ENCODE measurements at places on chromosomes 2 and 18.
A peak's percentile ranks its signal among the peaks of the same experiment; 100 is the strongest.

DNA sequence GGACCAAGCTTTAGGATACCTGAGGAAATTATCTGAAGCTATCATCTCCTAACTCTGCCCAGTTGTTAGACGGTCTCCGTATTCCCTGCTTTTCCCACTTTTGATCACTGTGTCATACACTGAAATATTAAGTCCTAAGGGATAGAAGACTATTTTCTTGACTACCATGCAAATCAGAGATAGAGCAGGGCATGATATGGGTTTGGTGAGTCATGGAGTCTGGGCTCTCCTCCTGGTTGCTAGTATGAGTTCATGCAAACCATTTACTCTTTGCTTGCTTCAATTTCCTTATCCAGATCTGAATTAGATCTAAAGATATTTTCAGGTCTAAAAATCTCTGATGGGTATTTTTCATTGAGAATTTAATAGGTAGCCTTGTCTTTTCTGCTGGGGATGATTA lies 55.0 kb downstream of the EHBP1 start:
- DNase-seq = no peak

GRCh38 chr2:166351319-166351718 lies 24.4 kb downstream of the SCN9A start:
- no peak for DNase-seq

DNA sequence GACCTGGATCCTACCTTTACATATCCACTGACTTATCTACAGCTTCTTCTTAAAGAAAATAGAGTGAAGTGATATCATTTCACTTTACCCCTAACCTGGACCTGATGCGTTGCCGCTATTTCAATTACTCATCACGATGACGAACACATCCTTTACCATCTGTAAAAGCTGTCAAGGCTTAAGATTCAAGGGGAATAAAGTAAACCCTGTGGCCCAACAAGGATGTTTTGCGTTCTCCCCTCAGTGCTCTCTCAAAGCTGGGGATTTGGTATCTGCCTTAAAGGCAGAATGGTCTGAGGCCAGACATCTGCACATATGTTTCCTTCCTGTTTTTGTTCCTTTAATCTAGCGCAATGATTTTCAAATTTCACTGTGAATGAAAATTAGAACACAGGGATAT lies 100.1 kb upstream of the KLF7 start:
- DNase-seq = no peak

DNA sequence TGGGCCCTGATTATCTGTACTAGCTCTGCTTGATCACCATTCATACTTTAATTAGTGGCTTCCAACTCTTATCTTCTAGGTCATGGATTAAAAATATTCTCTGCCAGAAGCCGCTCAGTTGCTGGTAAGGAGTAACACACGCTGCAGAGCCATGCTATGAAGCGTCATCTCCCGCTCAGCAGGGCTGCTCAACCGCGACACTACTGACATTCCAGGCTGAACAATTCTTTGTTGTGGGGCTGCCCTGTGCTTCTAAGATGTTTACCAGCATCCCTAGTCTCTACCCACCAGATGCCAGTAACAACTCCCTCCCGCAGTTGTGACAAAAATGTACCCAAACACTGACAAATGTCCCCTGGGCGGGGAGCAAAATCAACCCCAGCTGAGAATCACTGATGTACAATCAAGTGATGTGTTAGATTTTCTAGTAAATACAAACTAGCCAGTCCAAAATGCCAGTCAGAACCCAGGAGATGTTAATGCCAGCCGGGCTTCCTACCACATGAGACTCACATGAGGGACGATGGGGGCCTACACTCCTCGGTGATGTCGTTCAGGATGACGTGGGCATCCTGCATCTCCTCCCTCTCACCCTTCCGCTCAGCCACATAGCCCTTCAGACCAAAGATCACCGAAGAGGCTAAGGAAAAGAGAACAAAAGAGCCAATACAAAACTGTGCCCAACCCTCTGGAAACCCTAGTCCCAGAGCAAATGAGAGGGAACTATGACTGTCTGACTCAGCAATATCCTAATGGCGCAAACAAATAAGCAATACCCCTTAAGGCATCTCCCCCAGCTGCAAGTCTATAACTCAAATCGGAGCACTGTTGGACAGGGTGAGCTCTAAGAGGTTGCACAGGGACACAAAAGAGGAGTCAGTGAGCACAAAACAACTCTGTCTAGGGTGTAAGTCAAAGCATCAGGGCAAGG lies 15.6 kb downstream of the ILKAP start:
- peak; percentile 59 for DNase-seq

GRCh38 chr18:79898952-79899608 lies 52.4 kb downstream of the SLC66A2 start:
- no peak for DNase-seq

DNA sequence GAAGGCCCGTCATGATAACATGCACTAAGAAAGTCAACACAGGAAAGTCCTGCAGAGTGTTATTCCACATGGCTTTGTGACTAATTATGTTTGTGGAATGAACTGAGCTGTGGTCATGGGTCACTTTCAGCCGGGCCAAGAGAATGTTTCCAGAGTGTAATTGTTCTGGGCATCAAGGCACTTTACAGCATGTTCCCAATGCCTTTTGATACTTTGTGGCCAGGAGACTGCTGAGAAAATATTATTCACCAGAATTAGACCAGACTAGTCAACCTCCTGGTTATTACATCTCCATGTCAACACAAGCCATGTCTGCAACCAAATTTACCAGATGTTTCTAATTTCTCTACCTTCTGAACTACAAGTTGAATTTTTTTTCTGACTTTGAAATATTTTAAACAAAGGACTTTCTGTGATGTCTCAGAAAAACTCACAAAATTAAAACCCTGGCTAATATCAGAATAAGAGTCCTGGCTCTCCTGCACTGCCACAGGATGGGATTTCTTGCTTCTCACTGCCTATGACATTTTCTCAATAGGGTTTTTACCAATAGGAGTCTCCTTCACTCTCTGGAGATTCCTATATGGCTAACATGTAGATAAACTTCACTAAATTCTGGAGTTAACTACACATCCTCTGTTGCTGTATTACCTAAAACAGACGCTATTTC lies 90.6 kb upstream of the WDR75 start:
- no peak for DNase-seq

DNA sequence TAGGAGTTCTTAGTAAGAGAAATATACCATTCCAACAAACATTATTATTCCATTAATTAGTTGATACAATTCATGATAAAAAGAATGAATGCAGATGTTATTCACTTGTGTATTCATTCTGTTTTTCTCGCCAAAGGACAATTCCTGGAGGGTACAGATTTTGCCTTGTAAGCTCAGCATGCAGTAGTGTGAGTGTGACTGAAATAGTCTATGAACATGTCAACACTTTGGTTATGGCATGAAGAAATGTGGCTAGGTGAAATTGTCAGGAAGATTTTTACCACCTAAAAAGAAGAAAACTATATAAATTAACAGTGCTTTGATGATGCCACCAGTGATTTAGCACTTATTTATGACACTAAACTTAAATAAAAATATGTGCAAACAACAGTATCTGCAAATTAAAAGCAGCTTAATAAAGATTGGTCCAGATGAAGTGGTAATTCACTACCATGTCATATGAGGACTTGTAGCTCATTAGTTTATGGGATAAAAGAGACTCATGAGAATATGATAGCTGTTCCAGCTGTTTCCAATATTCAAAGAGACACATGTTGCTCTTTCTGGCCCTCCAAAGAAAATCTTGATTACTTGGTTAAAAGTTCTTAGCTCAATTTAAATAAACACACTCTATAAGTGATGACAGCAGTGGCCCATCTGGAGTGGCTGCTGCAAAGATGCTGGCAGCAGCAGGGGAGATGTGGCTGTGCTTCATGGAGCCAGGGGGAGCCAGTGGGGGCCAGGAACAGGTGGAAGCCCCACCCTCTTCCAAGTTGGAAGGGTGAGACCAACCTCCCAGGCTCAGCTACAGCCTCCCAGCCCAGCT lies 165.0 kb downstream of the CDH19 start:
- no peak for DNase-seq

- no peak for DNase-seq
Measured at GRCh38 chr18:12098374-12098773, 4.7 kb downstream of the ANKRD62 start.
